ENCODE measurements at places on chromosomes 1 and 21.
A peak's percentile ranks its signal among the peaks of the same experiment; 100 is the strongest.

DNA sequence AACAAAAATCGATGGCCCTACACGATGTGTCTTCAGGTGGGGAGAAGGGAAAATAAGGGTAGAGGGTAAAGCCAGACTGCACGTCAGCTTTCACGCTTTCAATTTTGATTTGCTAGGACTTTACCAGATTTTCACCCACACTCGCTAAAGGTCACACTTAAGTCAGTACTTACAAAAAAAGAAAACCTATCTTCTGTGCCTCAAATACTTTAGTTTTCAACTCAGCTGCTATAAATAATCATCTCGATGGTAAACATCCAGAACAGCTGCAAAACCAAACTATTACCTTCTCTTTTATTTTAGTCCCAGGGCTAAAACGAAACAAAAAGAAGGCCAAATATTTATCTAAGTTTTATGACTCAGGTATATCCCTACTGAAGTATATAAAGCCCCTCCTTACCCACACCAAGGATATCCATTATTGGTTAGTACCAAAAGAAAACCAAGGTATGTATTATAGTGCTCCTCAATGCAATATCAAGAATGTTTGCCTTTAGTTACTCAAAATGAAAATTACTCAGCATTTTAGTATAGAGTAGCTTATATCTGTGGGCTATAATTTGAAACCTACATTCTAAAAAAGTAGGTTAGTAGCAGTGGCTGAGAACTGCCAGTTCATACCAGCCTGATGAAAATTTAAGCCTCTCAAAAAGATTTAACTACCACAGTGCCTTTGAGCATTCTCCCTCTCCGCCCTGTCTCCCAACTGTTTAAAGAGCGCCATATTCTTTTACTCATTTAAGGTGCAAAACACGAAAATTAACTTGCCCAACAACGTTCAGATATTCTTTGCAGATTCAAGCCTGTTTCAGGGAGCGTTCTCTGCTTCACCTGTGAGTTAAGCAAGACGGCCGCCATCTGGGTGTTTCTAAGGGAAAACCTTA, 1.5 kb downstream of the CSDE1 start:
- no peak for DNase-seq

DNA sequence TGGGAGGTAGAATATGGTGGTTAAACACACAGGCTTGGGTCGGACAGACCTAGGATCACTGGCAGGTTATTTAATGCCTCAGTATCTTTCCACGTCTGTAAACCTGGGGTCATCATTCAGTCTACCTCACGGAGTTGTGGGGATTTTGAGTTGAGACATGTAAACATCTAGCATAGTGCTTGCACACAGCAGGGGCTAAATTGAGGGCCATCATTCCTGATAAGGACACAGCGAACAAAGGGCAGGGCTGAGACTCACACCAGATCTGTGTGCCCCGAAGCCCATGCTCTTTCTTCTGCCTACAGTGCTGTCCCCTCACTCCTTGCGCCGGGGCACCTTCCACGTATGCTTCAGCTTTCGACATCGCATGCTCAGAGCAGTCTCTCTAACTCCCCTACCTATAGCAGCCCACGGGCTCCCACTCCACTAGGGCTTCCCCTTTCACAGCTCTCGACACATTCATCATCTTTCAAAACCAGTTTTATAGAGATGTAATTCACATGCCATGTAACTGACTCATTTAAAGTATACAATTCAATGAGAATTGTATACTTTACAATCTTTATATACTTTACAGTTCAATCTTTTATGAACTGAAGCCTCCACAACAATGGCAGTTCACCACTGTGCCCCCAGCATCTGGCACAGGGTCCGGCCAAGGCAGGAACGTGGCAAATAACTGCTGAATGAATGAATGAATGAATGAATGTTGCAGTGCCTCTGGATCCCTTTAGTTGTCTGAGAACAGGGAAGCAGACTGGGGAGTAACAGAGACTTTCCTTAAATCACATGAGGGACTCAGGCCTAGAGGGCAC, 48.0 kb downstream of the GPR161 start:
- DNase-seq, result no peak

DNA sequence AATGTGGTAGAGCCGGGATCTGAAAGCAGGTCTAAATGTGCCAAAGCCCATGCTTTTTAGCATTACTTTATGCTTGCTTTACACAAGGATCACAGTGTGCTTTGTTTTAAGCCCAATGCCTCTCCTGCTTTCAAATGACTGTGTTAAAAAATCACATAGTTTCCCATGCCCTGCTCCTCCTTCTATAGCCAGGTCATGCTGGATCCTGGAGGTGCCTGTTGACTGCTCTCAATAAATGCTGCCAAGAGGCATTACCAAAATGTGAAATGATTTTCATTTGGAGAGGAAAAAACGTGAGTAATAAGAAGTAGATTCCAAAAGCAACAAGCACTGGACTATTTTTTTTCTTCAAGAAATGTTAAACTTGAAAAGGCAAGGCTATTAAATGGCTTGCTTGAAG, 420.7 kb upstream of the USP24 start:
- DNase-seq, result no peak

- DNase-seq, result peak; percentile 89
Measured at GRCh38 chr1:96538111-96538641, 183.4 kb upstream of the PTBP2 start.

GRCh38 chr1:197285526-197286205, 17.6 kb downstream of the CRB1 start:
- DNase-seq, result no peak

DNA sequence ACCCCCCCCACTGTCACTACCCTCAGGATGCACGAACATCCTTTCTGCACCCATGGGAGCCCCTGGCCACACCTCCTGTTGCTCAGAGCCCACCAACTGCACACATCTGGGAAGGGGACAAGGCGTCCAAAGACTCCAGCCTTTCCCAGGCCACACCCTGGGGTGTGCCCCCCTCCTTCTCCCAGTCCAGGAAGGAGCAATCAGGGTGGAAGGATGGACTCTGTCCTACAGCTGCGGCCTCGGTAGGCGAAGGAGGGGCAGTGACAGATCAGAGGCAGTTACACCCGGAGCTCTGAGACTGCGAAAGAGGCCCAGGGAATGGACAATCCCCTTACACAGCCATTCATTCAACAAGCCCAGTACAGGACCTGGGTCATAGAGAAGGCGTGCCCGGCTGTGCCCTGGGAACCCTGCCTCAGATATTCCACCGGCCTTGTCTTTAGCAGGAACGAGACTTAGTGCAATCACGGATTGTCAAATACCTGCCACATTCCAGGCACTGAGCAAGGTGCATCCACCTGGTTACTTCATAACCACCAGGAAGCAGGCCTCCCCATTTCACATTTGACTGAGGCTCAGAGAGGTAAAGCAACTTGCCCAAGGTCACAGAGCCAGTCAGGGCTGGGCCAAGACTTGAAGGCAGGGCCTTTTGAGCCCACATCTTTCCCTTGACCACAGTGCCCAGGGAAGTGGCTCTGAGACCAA, 9.4 kb downstream of the HSPG2 start:
- DNase-seq, result no peak

DNA sequence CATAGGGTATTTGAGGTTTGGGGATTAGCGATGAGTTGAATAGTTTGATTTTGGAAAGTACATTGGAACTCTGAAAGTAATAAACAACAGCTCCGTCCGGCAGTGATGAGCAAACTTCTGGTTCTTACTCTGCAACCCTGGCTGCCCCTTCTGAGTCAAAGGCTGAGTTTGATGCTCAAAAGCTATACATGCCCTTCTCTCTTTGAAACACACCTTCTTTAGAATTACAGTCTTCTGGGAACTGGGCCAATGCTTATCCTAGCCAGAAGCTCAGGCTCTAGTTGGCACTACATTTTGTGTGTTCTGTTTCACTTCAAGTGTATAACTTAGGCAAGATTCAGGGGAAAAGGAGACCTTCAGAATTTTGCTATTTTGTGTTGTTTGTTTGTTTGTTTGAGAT, 9.3 kb downstream of the AHCYL1 start:
- DNase-seq, result peak; percentile 84

DNA sequence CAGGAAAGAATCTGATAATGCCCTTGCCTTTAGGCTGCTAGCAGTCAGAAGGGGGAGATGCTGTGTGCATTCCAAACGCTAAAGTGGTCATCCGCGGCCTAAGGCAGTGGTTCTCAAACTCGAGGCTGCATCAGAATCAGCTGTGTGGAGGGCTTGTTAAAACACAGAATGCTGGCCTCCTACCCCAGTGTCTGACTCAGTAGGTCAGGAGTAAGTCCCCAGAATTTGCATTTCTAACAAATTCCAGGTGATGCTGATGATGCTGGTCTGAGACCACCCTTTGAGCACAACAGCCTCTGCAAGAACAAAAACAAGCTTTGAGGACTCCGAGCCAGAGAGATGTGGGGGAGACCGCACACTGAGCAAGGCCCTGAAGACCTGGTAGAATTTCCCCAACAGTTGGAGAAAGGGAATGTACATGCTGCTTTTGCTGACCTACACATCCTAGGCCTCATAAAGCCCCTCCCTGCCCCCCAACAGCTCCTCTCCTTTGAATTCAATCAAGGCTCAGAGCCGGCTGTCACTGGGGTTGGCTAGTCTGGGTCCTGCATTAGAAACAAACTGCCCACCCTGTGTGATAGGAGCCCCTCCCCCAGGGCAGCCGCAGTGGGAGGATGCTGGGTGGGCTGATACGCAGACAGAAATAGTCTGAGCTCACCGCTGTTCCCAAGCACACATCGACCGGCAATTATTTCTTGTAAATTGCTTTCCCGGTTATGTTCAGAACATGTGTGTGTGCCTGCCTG, 27.1 kb downstream of the SHISAL2A start:
- no peak for DNase-seq

GRCh38 chr1:192839162-192840066, 30.6 kb downstream of the RGS2 start:
- DNase-seq, result no peak

- no peak for DNase-seq
Measured at GRCh38 chr1:119878171-119878570, 18.1 kb downstream of the ADAM30 start.

DNA sequence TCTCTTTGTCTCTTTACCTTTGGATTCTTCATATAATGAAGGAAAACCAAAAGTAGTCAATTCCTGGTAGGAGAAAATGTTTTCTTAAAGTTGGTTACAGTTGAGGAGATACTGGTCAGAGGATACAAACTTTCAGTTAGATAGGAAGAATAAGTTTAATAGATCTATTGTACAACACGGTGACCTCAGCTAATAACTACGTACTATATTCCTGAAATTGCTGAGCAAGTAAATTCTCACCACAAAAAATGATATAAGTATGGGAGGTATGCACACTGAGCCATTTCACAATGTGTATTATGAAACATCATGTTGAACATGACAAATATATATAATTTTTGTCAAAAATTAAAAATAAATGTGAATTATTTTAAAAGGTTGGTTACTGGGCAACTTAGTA, 20.4 kb downstream of the SSX2IP start:
- peak; percentile 75 for DNase-seq

GRCh38 chr1:58975888-58976287, 192.0 kb upstream of the JUN start:
- peak; percentile 84 for DNase-seq

DNA sequence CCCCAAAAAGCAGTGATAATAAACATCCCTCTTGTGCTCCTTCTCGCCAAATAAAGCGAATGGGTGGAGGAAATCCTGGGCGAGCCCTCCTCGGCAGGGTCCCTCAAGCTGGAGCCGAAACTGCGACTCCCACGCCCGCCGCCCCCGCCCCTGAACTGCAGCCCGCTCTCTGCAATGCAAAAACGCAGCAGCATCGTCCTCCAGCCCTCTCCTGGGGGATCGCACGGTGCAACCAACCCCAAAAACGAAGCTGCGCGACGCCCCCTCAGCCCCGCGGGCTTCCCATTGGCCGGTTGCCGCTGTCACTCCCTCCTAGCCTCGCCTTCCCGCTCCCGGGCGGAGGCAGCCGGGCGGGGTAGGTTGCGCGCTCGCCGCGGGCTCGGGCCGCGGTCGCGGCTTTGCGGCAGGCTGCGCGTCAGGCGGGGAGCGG, at the start of gene TMCC2:
TSS of gene TMCC2 (plus strand) at position 363 of the 430 bp plus-strand sequence. CDS start 619 bp downstream, outside the sequence.
- peak; percentile 75 for DNase-seq

GRCh38 chr1:151825751-151826660, 5.6 kb downstream of the RORC start:
- DNase-seq, result no peak

DNA sequence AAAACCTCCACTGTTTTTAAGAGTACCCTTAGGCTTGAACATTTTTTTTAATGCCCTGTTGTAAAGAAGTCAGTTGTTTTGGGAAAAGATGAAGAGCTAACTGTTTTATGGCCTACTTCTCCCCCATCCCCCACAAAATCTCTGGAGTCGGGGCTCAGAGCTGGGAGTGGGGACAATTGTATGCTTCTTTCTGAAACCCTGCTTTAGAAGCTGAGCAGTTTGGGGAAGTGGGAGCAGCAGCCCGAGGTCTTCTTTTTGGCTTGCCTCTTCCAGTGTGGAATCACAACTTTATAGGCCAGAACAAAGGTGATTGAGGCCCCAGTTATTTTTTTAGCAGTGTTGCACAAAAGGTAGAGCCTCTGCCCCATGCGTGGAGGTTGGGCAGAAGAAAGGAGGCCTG, 25.2 kb downstream of the PPP2R5A start:
- no peak for DNase-seq

- DNase-seq, result peak; percentile 41
Measured at GRCh38 chr1:181117648-181118449, 29.3 kb downstream of the IER5 start.

- DNase-seq, result no peak
Measured at GRCh38 chr21:37064841-37065240, 8.0 kb downstream of the PIGP start.

- no peak for DNase-seq
Measured at GRCh38 chr1:91499904-91500755, 521 bp upstream of the CDC7 start.

GRCh38 chr21:44454747-44455523, at the start of gene LRRC3:
LRRC3 (plus strand) TSS chr21:44455510; CDS start chr21:44456645, 1,135 bp downstream.
- peak; percentile 57 for DNase-seq

GRCh38 chr1:86648255-86648654, 56.1 kb upstream of the SH3GLB1 start:
- DNase-seq, result peak; percentile 61

DNA sequence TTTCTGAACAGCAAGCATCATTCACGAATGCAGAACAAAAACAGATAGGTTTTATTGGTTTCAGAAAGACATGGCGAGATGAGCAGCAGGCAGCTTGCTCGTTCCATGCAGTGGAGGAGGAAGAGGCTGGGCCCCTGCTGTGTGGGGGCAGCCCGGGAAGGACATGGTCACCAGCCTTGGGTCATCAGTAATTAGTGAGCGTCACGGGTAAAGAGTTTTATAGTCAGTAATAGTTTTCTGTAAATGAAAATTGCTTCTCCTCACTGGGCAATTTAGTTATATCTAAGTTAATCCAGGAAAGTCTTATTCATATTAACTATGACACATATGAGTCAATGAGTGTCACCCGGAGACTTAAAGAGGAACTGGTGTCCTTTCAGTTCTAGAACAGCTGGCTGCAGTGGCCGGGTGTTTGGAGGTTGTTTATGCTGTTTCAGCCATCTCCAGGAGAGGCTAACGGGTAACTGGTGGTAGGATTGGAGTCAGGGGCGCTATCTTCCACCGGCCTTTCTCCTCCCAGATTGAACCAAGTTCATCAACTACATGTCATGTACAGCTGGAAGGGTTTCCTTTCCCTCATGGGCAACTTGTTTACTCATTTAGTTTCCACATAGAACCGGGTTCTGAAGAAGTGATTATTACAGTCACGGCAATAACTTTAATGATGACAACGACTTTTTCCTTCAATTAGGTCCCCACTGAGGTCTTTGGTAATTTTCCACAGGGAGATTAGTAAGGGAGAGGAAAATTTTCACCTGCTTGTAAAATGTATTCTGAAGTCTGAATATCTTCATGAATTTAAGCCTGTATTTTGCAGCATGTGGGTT, 34.6 kb upstream of the SLC45A1 start:
- DNase-seq, result no peak

- no peak for DNase-seq
Measured at GRCh38 chr21:24050231-24050630, 1557.0 kb downstream of the MRPL39 start.

- peak; percentile 56 for DNase-seq
Measured at GRCh38 chr1:72230746-72231145, 51.6 kb downstream of the NEGR1 start.
